Glutamatergic neuron (in vitro differentiated cells): ENCODE measurements at places on chromosomes 5 and 9.

DNA sequence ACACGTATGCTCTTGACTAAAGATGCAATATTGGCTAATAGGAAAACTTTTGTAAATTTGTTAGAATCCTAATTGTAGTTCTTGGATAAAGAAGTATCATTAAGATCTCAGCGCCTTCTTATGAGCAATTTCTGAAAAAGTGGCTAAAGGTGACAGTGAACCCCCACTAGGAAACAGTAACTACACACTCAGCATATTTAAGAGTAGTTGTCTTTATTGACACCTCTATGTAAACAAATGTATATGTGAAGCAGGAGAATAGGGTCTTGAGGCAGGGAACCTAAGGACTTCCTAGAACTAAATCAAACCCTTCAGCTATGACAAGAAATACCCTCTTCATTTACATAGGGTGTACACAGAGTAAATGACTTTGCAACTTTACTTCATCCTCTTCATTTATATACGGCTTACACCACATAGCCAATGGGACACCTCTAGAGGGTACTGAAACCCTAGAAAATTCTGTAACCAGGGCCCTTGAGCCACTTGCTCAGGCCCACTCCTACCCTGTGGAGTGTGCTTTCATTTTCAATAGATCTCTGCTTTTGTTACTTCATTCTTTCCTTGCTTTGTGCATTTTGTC is 2.8 kb downstream of the NIPSNAP3A start:
- no peak overlapping the region for H3K27ac ChIP-seq
- peaks cover 6% of the 10 kb centered on the region for H3K27me3 ChIP-seq
- no peak for DNase-seq
- H3K4me3 ChIP-seq = no peak overlapping the region

- H3K4me3 ChIP-seq = no peak overlapping the region
- no peaks in the 10 kb centered on the region for H3K36me3 ChIP-seq
- no peak for DNase-seq
- no peaks in the 10 kb centered on the region for H3K27me3 ChIP-seq
- peaks cover 10% of the 10 kb centered on the region for H3K4me1 ChIP-seq
- H3K27ac ChIP-seq = no peak overlapping the region
Measured at GRCh38 chr9:96499257-96499656, 49.3 kb downstream of the HABP4 start.

GRCh38 chr9:74132986-74133385 is 364.1 kb upstream of the RORB start:
- DNase-seq = no peak
- H3K4me1 ChIP-seq = no peaks in the 10 kb centered on the region
- H3K27me3 ChIP-seq = no peaks in the 10 kb centered on the region
- no peaks in the 10 kb centered on the region for H3K36me3 ChIP-seq
- no peak overlapping the region for H3K4me3 ChIP-seq

GRCh38 chr9:129496473-129497004 is 124.4 kb downstream of the C9orf50 start:
- H3K27me3 ChIP-seq = peaks cover 13% of the 10 kb centered on the region
- peak overlapping the region; percentile 88 for H3K4me3 ChIP-seq
- no peaks in the 10 kb centered on the region for H3K36me3 ChIP-seq
- peak; percentile 99 for DNase-seq

GRCh38 chr9:70013598-70014196 is 30.0 kb upstream of the MAMDC2 start:
- no peaks in the 10 kb centered on the region for H3K27me3 ChIP-seq
- no peak overlapping the region for H3K4me3 ChIP-seq

- DNase-seq = peak; percentile 82
- H3K27me3 ChIP-seq = peaks cover 27% of the 10 kb centered on the region
- H3K4me3 ChIP-seq = no peak overlapping the region
- H3K4me1 ChIP-seq = peaks cover 21% of the 10 kb centered on the region
Measured at GRCh38 chr9:34633851-34634550, 3.6 kb downstream of the SIGMAR1 start.

DNA sequence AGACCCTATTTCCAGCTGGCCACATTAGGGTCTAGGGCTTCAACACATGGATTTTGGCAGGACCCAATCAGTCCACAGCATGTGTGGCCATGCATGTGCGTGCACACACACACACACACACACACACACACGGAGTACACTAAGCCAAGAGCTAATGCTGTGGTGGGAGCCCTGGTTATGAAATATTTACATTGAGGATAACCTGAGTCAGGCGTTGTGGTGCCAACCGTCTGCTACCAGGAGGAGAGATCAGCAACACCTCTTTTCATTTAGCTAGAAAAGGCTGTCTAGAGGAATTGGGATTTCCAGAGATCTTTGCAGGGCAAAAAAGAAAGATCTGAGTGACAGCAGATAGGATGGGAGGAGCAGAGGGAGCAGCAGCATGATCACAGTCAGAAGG is 141.5 kb downstream of the TRPM3 start:
- no peak overlapping the region for H3K27ac ChIP-seq
- no peak overlapping the region for H3K4me3 ChIP-seq
- peaks cover 6% of the 10 kb centered on the region for H3K4me1 ChIP-seq

DNA sequence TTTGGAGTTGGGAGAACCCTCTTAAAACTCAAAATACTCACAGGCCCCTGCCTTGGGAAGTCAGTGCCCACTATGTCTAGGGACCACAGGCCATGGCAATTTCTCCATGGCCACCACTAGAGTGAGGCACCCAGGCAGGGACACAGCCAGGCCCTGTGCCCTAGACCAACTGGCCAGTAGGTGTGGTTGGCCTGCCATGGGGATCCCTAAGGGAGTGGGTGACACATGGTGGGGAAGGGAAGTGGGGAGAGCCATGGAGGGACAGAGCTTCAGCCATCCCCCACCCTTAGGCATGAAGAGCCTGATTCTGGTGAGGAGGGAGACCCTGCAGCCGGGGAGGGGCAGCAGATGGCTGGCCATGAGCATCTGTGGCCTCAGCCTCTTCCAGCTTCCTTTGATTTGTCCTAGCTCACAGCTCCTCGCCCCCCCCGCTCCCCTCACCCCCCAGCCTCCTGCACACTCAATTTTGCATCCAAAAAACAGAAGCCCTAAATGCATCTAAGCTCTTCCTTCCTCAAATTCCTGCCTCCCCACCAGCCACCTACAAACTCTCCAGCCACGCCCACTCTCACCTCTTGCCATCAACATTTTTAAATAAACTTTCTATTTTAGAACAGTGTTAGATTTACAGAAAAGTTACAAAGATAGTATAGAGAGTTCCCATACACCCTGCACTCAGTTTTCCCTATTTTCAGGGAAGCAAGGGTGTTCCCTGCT is 1.6 kb upstream of the DBN1 start:
- DNase-seq = peak; percentile 61
- no peaks in the 10 kb centered on the region for H3K36me3 ChIP-seq

DNA sequence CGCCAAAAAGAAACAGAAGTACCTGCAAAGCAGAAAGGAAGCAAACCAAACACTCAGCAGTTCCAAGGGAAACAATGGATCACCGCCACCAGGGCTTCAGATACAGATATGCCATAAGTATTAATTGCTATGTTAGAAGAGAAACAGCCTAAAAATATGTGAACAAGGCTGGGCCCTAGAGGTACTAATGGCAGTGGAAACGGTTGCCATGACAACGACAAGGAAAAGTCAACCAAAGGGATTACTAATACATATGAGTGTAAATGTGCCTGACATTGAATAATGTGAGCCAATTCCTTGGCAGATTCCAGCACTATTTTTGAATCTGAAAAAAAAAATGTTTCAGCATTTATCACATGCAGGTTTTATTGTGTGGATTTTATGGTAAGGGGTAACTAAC is 75.0 kb downstream of the CAVIN4 start:
- H3K4me1 ChIP-seq = no peaks in the 10 kb centered on the region
- peaks cover 12% of the 10 kb centered on the region for H3K36me3 ChIP-seq
- no peak for DNase-seq
- peaks cover 2% of the 10 kb centered on the region for H3K27me3 ChIP-seq
- H3K4me3 ChIP-seq = no peak overlapping the region
- H3K27ac ChIP-seq = no peak overlapping the region

GRCh38 chr9:113967380-113967779 is 91.3 kb downstream of the ZNF618 start:
- H3K4me1 ChIP-seq = peaks cover 21% of the 10 kb centered on the region
- H3K36me3 ChIP-seq = peaks cover 26% of the 10 kb centered on the region
- peaks cover 1% of the 10 kb centered on the region for H3K27me3 ChIP-seq
- DNase-seq = no peak
- no peak overlapping the region for H3K27ac ChIP-seq

- no peak for DNase-seq
- peaks cover 18% of the 10 kb centered on the region for H3K27me3 ChIP-seq
- no peak overlapping the region for H3K4me3 ChIP-seq
- H3K36me3 ChIP-seq = no peaks in the 10 kb centered on the region
Measured at GRCh38 chr9:134637696-134638501, 3.7 kb upstream of the COL5A1 start.

DNA sequence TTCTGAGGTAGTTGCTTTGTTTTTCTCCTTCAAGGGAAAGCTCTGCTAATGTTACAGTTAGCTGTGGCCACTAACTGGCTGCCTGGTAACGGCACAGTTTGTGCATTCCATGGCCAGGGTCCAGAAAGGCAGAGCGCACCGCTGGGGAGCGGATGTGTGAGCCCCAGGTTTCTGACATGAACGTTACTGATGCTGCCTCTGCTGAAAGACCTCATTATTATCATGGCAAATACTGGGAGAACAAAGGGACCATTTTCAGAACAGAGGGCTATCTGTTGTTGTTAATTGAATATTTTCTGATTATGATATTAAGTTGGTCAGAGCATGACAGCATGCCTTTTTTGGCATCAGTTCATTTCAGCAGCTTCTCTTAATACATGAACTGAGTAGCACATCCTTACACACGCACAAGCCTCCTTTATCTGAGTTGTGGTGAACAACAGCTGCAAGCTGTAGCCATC is 134.1 kb downstream of the NUDT12 start:
- H3K4me1 ChIP-seq = peaks cover 17% of the 10 kb centered on the region
- H3K4me3 ChIP-seq = no peak overlapping the region
- no peaks in the 10 kb centered on the region for H3K36me3 ChIP-seq
- no peak overlapping the region for H3K27ac ChIP-seq
- H3K27me3 ChIP-seq = no peaks in the 10 kb centered on the region

DNA sequence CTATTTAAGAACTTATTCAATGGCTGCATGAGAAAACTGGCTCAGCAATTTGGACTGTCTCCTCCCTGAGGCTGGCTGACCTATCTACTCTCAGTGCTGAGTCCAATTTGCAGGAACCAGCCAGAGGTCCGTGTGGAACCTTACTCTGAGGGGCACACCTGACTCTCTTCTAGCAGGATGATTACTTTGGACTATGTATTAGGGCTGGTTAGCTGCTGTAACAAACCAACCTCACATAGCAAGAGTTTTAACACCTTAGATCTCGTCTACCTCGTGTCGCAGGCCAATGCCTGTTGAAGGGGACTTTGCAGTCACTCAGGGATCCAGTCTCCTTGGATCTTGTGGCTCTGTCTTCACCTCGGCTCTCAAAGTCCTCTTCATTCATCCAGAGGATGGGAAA is 3.4 kb upstream of the FAM193B start:
- no peak for DNase-seq
- peaks cover 13% of the 10 kb centered on the region for H3K36me3 ChIP-seq
- peak overlapping the region; percentile 77 for H3K27ac ChIP-seq

DNA sequence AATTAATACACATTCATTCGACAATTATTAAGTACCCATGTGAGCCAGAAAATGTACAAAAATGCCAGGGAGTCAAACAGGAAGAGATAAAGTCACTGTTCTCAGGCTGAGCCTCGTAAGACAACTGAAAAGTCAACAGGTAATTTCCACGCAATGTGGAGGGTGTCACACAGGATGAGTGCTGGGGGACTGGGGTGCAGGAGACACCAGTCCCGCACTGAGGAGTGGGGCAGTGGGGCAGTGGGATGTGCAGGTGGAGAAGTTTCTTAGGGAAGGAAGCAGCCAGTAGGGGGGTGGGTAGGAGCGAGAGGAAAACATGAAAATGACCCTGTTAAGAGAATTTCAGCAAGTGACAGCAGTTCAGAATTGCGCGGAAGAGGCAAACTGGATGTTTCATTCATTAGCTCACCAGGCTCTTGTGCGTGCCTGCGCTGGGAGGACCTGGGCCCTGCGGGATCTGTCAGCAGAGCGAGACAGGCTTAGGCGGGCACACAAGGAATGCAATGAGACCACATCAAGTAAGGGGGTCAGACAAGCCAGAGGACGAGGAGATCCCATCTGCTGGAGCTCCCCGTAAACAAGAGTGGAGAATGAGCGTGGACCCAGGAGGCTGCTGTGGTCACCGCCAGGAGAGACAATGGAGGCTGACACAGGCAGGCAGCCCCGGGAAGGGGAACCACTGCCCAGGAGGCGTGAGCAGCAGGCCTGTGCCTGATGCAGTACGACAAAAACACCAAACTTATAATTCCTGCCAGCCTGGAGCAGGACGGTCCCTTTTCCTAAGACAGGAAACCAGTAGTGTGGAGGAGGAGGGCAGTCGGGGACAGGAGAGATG is 21.0 kb downstream of the CAMSAP1 start:
- H3K27ac ChIP-seq = peak overlapping the region; percentile 83
- no peak for DNase-seq
- peaks cover 9% of the 10 kb centered on the region for H3K27me3 ChIP-seq
- peak overlapping the region; percentile 72 for H3K4me3 ChIP-seq

DNA sequence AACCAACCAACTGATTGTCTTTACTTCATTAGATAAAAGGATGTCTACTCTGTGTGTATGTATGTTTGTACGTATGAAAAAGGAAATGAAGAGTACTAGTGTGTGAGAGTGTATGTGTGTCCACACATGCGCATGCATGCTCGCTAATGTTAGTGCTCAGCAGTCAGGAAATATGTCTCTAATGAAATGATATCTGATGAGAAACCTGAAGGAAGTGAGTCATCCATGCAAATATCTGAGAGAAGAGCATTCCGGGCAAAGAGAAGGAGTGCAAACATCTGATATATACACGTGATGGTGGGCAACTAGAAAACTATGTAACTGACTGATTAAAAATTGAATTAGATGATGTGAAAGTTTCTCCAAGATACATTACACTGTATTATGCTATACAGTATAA is 29.6 kb upstream of the UGCG start:
- DNase-seq = no peak
- H3K4me1 ChIP-seq = no peaks in the 10 kb centered on the region
- H3K36me3 ChIP-seq = no peaks in the 10 kb centered on the region
- no peak overlapping the region for H3K4me3 ChIP-seq
- H3K27ac ChIP-seq = no peak overlapping the region
- peaks cover 2% of the 10 kb centered on the region for H3K27me3 ChIP-seq

DNA sequence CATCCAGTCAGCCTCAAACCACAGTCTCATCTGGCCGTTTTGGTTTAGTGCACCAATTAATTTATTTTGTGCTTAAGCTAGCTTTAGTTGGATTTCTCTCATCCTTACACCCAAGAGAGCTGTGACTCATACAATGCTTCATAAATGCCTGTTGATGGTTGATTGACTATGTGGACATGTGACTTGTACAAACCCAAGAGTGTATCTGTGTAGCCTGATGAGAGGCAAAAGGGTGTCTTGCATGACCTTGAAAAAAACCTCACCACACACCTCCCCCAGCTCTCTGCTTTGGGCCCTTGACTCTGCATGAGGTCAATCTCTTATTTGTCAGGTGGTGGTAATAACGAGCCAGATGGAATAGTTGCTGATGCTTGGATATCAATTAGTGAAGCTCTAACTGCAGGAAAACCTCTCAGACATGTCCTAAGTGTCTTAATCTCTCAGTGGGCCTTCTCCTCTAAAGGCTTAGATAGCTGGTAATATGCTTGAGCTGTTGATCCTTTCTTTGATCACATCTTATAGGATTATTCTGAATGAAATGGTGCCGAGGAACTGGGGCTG is 10.6 kb upstream of the GLRA1 start:
- peaks cover 5% of the 10 kb centered on the region for H3K4me1 ChIP-seq
- DNase-seq = no peak
- peaks cover 25% of the 10 kb centered on the region for H3K36me3 ChIP-seq
- no peak overlapping the region for H3K27ac ChIP-seq
- no peaks in the 10 kb centered on the region for H3K27me3 ChIP-seq
